ENCODE measurements at places on chromosomes 4 and X.
A peak's percentile ranks its signal among the peaks of the same experiment; 100 is the strongest.

DNA sequence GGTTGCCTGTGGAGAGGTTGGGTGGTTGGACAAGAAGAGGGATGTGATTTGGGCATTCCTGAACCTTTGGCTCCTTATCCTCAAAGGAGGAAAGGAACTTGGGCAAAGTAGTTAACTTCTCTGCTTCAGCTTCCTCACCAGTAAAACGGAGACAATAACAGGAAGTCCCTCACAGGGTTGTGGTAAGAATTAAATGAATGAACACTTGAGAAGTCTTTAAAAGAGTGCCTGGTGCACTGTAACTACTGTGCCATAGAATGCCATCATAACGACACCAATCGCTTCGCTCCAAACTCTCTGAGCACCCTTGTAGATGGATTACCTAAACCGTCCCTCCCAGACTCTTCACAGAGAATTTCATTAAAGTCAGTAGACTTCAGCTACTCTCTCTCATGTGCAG, 10.5 kb downstream of the ZCCHC18 start:
- no peak overlapping the region for H3K4me3 ChIP-seq
- peaks cover 24% of the 10 kb centered on the region for H3K4me1 ChIP-seq
- H3K36me3 ChIP-seq: peaks cover 2% of the 10 kb centered on the region
- DNase-seq: no peak

DNA sequence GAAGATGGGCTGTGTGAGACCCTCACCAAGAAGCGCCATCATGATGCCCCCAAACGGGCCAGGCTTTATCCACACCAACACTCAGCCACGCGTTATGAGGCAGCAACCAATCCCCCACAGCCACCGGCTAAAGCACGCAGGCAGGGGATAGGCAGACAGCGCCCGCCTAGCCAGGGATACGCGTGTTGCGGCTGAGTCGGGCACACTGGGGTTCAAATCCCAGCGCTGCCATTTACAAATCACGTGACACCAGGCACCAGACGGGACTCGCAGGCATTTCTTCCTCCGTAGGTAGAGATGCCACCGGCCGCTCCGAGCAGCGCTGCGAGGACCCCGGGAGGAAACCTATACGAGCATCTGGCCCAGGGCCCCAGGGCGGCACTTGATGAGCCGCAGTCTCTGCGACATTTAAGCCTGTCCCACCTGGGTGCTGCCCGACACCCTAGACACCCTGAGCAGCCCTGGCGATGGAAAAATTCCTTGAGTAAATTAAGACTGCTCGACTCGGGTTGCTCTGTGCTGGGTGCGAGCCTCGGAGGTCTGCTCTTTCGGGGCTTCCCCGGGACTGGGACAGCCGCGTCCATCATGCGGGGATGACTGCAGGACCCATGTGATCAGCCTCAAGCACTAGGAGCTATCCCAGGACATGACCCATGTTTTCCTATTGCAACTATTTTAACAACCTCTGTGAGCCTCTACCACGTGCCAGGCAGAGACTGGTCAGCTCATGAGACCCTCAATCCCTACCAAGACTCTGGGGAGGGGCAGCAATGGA, 6.3 kb downstream of the ABLIM2 start:
- no peaks in the 10 kb centered on the region for H3K36me3 ChIP-seq
- H3K4me3 ChIP-seq: no peak overlapping the region

GRCh38 chr4:5906191-5906590, 13.3 kb upstream of the CRMP1 start:
- H3K27ac ChIP-seq: no peak overlapping the region
- peaks cover 8% of the 10 kb centered on the region for H3K27me3 ChIP-seq
- H3K4me1 ChIP-seq: no peaks in the 10 kb centered on the region
- no peaks in the 10 kb centered on the region for H3K36me3 ChIP-seq
- DNase-seq: no peak

GRCh38 chr4:108159845-108160244, 8.9 kb downstream of the LEF1 start:
- DNase-seq: peak; percentile 51
- peak overlapping the region; percentile 84 for H3K27ac ChIP-seq
- peaks cover 85% of the 10 kb centered on the region for H3K36me3 ChIP-seq
- H3K27me3 ChIP-seq: no peaks in the 10 kb centered on the region
- peak overlapping the region; percentile 77 for H3K4me3 ChIP-seq

- H3K36me3 ChIP-seq: no peaks in the 10 kb centered on the region
- H3K4me1 ChIP-seq: no peaks in the 10 kb centered on the region
- no peak overlapping the region for H3K27ac ChIP-seq
- no peak overlapping the region for H3K4me3 ChIP-seq
Observed at GRCh38 chrX:20968996-20969395, 405.2 kb upstream of the CNKSR2 start.

- H3K4me1 ChIP-seq: no peaks in the 10 kb centered on the region
- DNase-seq: no peak
- no peaks in the 10 kb centered on the region for H3K27me3 ChIP-seq
- no peaks in the 10 kb centered on the region for H3K36me3 ChIP-seq
- H3K27ac ChIP-seq: no peak overlapping the region
Observed at GRCh38 chrX:93594780-93595179, 78.6 kb downstream of the NAP1L3 start.

DNA sequence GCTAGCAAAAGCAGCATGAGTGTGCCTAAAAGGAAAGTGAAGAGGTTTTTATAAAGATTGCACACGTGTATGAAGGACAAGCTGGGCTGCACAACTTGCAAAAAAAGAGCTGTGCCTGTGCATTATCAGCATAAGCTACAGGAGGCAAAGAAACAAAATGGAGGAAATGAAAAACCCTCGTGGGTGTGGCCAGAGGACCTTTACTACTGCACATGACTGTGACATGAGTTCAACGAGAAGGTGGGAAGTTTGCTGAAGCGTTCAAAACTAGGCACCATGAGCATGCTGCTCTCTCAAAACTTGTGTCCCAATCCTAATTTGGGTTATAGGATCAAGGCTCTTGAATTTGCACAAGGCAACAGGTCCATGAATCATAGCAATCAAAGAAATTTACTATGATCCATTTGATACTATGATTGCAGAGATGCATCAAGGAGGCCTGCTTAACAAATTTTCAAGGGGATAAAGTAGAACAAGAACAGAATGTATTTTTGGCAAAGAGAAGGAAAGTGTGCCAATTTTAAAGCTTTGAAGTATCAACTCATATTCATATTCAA, 38.1 kb upstream of the CXorf38 start:
- no peak for DNase-seq
- no peaks in the 10 kb centered on the region for H3K27me3 ChIP-seq
- H3K36me3 ChIP-seq: peaks cover 30% of the 10 kb centered on the region
- peaks cover 8% of the 10 kb centered on the region for H3K4me1 ChIP-seq
- H3K4me3 ChIP-seq: no peak overlapping the region
- H3K27ac ChIP-seq: no peak overlapping the region

- peaks cover 17% of the 10 kb centered on the region for H3K4me1 ChIP-seq
- DNase-seq: peak; percentile 64
- no peaks in the 10 kb centered on the region for H3K27me3 ChIP-seq
- no peak overlapping the region for H3K4me3 ChIP-seq
- H3K36me3 ChIP-seq: peaks cover 15% of the 10 kb centered on the region
Observed at GRCh38 chrX:130028196-130028595, 45.8 kb downstream of the BCORL1 start.

DNA sequence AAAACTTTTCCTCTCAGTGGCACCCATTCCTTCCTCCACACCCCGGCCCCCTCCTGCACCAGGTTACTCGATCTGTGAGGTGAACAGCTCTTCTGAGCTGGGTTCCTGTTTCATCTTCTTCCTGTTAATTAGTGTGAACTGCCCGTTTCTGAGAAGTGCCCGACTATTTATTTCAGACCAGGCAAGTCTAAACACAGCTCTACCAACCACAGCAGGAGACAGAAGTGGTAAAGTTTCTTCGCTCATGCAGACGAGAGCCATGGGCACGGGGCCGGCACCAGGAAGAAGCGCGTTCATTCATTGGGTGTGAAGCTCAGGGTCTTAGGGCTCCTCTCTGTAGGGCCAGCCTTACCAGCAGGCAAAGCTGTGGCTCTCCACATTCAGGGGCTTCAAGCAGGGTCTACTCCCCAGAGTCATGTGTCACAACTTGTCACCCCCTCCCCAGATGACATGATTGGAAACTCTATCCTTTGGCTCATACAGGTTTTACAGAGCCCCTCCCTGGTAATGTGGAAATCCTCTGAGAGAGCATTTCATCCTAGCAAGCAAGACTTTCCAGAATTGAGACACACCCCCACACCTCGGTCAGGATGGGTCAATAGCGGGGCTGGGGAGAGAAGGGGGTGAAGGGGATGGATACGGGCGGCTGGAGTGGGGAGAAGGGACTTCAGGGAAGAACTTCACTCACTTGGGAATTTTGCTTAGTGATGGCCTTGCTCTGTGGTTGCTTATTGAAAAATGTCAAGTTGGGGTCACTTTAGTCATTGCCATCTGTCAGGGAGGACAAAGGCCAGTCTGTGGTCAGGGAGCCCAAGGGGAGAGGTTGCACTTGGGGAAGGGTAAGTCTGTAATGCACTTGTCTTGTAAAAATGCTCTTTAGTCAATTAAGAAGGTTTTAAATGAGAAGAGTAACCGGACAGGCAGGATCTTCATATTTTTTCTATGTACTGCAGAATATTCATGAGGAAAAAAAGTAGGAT, 121.6 kb upstream of the TRIM2 start:
- no peaks in the 10 kb centered on the region for H3K36me3 ChIP-seq
- no peak for DNase-seq
- H3K27me3 ChIP-seq: peaks cover 57% of the 10 kb centered on the region
- peak overlapping the region; percentile 64 for H3K27ac ChIP-seq
- no peak overlapping the region for H3K4me3 ChIP-seq

DNA sequence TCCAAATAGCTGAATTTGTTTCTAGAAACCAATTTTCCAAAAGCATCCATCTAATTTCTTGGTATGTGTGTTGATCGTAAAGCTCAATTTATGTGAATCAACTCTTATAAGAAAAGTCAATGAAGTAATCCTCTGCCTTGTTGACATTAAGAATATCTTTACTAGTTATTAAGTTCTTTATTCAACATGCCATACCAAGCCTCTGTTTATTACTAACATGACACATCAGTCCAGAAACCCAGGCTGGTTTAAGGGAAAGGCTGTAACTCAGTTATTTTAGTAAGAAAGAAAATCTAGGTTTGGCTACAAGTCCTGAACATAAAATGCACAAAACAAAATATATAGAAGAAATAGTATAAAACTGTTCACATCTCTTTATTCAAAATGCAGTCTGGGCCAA, 48.0 kb downstream of the KLHL34 start:
- H3K4me3 ChIP-seq: no peak overlapping the region
- H3K27me3 ChIP-seq: no peaks in the 10 kb centered on the region

DNA sequence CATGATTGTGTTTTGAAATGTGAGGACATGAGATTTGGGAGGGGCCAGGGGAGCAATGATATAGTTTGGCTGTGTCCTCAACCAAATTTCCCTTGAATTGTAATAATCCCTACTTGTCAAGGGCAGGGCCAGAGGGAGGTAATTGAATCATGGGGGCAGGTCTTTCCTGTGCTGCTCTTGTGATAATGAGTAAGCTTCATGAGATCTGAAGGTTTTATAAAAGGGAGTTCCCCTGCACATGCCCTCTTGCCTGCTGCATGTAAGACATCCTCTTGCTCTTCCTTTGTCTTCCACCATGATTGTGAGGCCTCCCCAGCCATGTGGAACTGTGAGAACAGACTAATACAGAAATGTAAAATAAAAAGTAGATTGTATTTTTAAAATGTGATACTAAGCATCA, 1294.9 kb downstream of the ADGRL3 start:
- H3K4me3 ChIP-seq: no peak overlapping the region
- H3K27me3 ChIP-seq: no peaks in the 10 kb centered on the region
- H3K36me3 ChIP-seq: no peaks in the 10 kb centered on the region
- H3K4me1 ChIP-seq: no peaks in the 10 kb centered on the region
- no peak for DNase-seq

DNA sequence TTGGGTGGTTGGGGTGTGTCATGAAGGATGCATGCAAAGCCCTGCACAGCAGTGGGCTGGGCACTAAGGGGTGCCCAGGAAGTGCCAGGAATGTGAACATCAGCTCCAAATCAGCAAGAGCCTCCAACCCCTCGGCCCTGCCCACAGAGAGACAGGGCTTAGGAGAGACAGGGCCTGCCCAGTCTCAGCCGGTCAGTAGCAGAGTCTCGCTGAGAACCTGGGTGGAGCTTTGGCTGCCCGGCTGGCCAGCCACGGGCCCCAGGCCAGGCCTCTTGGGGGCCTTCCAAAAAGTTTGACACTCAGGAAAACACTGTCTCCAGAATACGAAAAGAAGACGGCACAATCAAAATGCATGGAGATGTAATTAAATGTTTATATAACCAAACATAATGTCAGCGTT, 4.3 kb upstream of the MXD4 start:
- peaks cover 5% of the 10 kb centered on the region for H3K4me1 ChIP-seq
- no peaks in the 10 kb centered on the region for H3K27me3 ChIP-seq
- no peak overlapping the region for H3K4me3 ChIP-seq
- H3K27ac ChIP-seq: no peak overlapping the region

DNA sequence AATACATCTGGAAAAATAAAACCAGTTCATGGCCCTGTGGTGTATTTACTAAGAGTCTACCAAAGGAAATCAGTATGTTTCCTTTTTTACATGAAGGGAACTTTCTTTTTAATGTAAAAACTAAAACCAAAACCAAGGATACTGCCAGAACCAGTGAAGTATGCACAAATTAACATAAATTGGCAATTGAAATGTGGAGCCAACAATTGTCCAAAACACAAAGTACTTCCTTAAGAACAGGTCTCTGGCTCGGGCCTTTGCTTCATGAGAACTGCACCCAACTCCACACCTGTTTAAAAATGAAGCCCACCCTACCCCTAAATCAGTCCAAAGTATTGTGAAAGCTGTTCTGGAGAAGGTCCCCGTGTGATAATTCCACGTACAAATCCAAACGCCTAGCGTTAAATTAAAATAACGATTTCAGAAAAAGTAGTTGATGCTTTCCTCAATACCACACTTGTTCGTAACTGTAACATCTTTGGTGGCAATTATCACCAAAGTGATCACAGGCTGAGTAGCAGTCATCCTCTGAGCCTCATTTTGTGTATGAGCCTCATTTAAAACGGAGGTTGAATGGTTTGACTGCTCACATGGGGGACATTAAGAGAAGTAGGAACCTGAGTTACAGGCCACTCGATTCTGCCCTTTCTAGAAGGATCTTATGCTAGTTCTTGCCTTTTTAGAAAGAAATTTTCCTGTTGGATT, 93.0 kb downstream of the GEMIN8 start:
- no peak for DNase-seq
- H3K27me3 ChIP-seq: peaks cover 38% of the 10 kb centered on the region
- no peak overlapping the region for H3K27ac ChIP-seq
- H3K4me3 ChIP-seq: no peak overlapping the region

DNA sequence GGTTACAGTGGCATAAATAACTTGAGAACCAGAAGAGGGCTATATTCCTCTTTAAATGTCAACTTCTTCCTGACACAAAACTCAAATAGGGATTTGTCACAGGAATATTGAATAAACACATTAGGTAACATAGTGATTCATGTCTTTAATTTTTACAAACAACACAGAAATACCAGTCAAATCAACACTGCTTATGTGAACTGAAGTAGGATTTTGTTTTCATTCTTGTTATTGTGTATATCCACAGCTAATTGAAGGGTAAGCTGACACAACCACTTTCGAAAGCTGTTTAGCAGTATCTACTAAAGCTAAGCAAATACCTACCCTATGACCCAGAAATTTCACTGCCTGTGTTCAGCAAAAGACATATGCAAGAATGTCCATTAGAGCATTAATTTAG, 120.4 kb upstream of the EOLA2 start:
- no peak overlapping the region for H3K4me3 ChIP-seq
- H3K36me3 ChIP-seq: no peaks in the 10 kb centered on the region
- H3K27ac ChIP-seq: no peak overlapping the region
- H3K27me3 ChIP-seq: peaks cover 1% of the 10 kb centered on the region
- no peak for DNase-seq

All from activated naive CD4-positive, alpha-beta T cell treated with anti-CD3 and anti-CD28 coated beads, Interleukin-2, amount 10 ng/mL, durations not matched to agents 7 days and 5 days (primary cell).